Urinary bladder (tissue), 4 donors: ENCODE measurements at places on chromosomes 13 and 19. TPM values are rescaled to one million over a fixed set of nuclear protein-coding genes. Genes with fewer than 3 reads are reported as not detected.

GRCh38 chr19:6610934-6611852, 20.2 kb upstream of the CD70 start:
- DNase-seq, result no peak

DNA sequence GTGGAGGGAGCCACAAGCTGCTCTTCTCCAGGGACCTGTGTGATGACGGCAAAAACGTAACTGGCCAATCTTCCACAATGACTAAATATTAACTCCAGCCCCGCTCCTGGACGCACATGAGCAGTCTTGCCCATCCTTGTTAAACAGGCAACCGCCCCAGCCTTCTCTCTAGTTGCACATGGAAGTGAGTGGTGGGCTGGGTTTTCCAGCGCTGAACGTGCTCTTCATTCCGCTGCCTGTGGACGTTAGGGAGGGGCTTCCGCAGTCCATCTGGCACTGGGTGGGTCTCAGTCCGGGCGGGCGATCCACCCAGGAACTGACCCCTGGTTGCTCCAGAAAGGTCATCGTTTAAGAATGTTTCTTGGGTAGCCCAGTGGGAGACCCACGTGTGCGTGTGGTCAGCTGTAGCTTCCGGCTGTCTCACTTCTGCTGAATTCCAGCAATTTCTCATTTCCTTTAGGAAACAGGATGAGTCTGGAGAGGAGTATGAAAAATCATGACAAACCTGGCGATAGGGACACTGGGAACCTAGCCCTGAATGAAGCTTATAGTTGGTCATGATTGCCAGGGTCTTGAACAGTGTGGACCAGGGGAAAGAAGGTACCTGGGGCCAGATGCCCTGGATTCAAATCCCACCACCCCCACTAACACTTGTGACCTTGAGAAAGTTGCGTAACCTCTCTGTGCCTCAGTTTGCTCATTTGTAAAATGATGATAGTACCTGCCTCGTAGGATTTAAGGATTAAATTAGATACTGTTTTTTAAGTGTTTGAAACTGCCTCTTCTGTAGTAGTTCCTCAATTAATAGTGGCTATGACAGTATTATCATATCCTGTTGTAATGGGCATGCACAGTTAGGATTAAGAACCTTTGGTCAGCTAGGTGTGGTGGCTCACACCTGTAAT, 92.6 kb downstream of the SIPA1L3 start:
- no peak for DNase-seq

GRCh38 chr19:13613447-13613846, 107.2 kb upstream of the CACNA1A start:
- DNase-seq, result no peak

DNA sequence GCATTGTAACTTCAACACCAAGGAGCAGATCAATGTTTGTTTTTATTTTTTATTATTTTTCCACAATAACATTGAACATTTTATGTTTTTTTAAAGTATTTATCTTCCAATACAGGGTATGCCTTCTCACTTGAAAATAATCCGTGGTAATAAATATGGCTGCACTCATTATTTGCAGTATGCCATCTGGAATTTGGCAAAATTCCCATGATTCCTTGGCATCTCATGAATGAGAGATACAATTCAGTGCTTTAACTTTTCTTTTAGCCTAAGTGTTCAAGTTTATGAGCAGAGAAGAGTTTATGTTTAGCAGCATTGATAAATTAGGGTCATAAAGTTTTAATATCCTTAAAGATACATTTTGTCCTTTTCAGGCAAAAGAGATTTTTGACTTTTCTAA, 1109.6 kb upstream of the ATXN8OS start:
- DNase-seq, result no peak

- DNase-seq, result peak; percentile 31
These were observed 1.3 kb downstream of the NECTIN2 start for GRCh38 chr19:44847144-44848035.

DNA sequence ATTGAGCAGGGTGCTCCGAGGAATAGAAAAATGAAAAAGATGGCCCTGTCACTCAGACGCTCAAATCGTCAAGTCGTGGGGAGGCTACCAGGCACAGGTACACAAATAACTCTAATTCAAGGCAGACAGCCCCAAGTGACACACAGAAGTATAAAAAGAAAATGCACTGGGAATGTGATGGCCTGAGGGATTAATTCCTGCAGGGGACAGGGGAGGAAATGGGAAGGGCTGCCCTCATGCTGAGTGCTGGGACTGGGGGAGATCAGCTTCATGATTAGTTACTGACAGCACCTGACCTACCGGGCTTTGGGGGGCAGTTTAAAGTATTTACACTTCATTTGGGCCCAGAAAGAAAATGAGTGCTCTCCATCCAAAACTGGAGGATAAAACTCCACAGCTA, 20.9 kb upstream of the UBE2L5 start:
- no peak for DNase-seq

- no peak for DNase-seq
These were observed 4.6 kb downstream of the TMC4 start for GRCh38 chr19:54168174-54168917.

DNA sequence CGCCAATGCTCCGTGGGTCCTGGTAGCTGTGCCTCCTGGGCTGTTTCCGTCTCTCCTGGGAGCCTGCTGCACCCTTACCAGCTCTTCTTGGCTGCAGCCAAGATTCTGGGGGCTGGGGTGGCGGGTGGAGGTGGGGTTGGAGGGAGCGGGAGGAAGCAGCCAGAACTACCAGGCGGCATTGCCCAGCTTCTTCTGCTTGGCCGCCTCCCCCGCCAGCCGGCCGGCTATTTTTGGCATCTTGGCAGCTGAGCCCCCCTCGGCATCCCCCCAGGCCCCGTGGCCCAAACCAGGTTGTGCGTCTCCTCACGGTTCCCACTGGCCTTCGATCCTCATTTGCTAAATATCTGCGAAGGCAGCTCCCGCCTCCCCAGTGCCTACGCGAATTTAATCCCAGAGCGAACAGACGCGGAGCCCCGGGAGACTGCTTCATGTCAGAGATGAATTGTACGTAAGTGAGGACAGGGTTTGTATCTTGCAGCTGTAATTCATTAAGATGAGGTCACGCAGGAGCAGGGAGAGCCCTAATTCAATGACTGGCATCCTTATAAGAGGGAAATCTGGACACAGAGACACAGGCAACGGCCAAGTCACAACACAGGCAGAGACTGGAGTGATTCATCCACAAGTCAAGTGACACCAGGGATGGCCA, 12.8 kb upstream of the PEAK3 start:
- DNase-seq, result no peak

- DNase-seq, result no peak
These were observed 8.3 kb upstream of the OXGR1 start for GRCh38 chr13:97002581-97002980.

DNA sequence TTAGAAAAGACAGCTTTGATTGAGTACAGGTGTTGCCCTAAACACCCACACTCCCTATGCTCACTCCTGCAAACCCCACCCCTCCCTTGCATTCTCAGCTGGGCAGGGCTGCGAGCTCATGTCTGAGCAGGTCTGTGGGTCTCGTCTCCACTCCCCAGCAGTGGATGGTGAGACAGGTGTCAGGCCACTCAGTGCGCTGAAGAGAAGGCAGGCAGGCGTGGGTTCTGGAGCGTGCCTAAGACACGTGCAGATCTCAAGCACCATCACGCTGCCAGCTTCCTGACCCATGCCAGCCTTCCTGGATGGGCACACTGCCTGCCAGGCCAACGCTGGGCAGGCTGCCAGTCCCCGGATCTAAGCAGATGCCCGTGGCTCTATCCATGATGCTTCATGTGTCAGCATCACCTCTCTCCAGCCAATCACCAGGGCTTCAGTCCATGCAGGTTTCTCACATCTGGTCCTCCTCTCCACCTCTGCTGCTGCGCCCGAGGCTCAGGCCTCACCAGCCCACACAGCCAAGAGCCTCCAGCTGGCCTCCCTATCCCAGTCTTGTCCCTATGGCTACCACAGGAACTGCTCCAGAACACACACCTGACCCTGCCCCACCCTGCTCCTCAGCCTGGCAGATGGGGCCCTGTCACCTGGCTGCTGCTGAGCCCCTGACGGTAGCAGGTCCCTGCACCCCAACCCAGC, 42.6 kb downstream of the EPS15L1 start:
- no peak for DNase-seq

DNA sequence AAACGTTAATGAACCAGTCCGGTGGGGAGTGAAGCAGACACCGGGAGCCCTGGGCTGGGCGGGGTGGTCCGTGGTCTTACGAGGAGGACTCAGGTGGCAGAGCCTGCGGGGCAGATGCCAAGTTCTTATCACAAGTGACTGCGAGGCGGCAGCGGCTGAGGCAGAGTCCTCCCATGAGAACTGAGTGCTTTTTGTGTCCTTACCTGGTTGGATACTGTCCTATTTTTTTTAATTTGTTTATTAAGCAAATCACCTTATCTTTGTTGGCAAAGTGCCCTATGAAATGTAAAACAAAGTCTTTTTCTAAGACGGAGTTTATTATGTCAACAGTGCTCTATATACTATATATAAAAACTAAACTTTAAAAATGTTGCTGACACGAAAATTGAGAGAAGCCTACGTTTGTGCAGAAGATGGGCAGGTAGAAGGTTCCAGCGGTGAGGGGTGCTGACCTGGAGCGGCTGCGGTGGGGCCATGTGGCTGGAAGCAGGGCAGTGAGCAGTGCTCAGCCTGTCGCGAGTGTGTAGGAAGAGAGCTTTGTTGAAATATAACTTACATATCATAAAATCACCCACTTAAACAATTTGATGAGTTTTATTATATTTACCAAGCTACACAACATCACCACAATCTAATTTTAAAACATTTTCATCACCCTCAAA, 82.2 kb downstream of the ATP11A start:
- no peak for DNase-seq

DNA sequence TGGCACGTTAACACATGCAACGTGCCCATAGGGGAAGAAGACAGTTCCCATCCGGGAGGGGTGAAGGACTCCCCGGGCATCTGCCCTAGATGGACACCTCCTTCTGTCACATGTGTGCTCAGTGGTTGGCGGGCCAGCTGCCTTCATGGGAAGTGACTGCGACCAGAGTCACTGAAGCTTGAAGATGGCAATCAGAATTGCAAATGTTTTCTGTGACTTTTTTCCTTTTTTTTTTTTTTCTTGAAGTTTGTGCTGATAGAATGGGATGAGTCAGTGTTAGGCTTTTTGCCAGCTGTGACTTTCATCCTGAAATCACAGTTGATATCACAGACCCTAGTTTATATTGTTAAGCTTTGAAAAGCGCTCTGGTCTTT, 109.2 kb upstream of the MCF2L start:
- DNase-seq, result no peak

DNA sequence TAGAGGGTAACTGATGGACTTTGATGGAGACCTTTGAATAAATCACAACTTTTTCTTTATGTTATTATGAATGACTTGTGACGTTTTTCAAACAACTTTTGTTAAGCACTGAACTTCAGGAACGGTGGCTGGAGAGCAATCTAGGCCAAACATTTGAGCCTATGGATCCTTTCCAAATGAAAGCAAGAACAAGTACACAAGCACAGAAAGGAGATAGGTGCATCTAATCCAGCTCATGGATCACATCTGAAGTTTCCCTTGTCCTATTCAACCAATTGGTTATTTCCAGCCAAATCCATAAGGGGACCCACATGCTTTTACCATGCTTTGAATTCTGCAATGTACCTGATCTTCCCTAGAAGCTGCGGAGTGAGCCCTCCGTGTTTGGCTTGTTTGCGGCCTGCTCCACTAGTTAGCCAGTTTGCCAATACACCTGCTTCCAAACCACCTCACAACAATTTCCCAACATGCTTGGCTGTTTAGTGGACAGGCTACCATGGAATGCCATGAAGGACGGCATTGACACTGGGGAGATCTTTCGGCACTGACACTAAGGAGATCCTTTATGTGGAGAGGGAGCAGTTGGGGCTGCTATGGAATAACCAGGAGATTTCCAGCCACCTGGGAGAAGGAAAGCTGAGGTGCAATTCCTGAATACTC, 315.9 kb downstream of the DNAJC15 start:
- DNase-seq, result no peak

DNA sequence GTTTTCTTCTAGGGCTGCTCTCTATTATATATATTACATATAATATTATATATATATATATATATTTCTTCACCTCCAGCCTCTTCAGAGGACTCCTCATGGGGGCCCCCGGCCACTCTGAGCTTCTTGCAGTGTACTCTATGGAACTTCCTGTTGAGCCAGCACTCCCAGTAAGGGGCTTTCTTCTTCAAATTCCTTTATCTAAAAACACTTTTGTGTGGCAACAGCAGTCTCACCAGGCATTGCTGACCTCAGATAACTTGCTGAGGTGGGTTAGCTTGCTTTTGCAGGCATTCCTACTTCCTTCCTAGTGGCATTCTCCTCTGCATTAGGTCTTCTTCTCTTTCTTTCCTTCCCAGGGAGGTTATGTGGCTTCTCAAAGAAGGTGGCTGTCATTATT, 381.5 kb downstream of the MYO16 start:
- DNase-seq, result no peak

DNA sequence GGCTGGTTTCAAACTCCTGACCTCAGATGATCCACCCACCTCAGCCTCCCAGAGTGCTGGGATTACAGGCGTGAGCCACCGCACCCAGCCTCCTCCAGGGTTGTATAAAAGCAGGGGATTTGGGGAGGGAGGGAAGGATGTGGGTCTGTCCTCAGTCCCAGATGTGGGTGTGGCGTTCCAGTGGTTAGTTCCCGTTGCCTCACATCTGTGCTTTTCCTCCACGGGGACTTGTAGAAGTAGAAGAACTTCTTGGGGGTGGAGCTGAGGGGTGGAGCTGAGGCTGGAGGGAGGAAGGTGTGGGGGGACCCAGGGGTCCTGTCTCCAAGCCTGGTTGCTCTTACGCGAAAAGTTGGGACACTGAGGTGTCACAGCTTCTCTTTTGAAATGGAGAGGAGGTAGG, 514 bp upstream of the MCEMP1 start:
- no peak for DNase-seq

DNA sequence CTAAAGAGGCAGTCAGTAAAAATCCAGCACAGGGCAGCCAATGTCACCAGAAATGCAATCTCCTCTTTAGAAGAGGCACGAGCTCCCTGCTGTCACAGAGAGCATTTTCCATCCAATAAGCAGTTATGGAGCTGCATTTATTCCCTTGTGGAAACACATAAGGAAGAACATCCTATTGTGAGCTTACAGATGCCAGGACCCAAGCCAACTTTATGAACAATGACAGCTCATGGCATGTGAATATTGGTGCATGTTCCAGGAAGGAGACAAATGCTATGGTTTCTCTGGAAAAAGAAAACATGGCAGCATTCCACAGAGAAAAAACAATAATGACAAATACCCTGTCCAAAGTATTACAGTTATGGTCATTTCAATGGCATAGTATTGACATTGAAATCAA, 955.6 kb downstream of the UQCRFS1 start:
- no peak for DNase-seq

The FLT1 gene
- polyA plus RNA-seq, result 20.3 TPM

The CYP4F2 gene
- 0.18 TPM for polyA plus RNA-seq

The GPC6 gene
- 8.8 TPM for polyA plus RNA-seq

The CEACAM1 gene
- 4.7 TPM for polyA plus RNA-seq

The TLE6 gene
- 2.4 TPM for polyA plus RNA-seq

The ZNF528 gene
- polyA plus RNA-seq, result 12.1 TPM

The FBXO17 gene
- 34.7 TPM for polyA plus RNA-seq
